ENCODE measurements at places on chromosomes 5 and 9. TPM values are rescaled to one million over a fixed set of nuclear protein-coding genes. Genes with fewer than 3 reads are reported as not detected.

GRCh38 chr5:159313197-159313596 is 17.1 kb downstream of the IL12B start:
- no peak for DNase-seq

- peak; percentile 18 for DNase-seq
Measured at GRCh38 chr5:169650701-169651331, 13.7 kb downstream of the DOCK2 start.

DNA sequence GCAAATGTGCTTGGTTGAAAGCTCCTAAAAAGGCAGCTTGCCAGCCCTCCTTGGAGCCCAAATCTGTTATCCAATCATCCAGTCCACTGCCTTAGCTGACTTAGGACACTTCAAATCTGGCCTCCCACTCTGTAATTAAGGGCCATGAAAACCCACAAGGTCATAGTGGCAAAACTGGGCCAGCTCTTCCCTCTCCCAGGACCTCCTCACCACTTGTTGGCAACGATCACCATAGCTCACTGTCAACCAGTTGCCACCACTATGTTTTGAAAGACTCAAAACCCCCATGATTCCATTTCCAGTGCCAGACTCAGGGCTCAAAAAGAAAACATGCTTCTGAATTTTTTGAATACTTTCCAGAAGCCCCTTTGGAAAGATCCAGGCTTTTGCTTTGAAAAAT is 107.5 kb downstream of the NREP start:
- DNase-seq: no peak

DNA sequence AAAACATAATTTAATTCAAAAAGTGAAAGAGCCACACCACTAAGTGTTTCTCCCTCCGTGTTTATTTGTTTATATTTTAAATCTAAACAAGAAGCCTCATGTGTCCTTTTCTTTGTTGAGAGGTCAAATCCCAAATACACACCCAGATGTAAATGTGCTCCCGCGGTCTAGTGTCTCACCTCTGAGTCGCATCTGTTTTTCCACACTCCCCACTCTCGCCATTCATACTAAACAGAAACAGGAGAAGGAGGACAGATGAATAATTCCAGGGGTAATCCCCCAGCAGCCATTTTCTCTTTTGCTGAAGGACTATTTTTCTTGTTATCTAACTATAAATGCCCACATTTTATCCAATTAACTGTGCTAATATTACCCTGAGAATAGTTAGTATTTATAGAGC is 361.6 kb upstream of the RIOK2 start:
- DNase-seq: no peak

DNA sequence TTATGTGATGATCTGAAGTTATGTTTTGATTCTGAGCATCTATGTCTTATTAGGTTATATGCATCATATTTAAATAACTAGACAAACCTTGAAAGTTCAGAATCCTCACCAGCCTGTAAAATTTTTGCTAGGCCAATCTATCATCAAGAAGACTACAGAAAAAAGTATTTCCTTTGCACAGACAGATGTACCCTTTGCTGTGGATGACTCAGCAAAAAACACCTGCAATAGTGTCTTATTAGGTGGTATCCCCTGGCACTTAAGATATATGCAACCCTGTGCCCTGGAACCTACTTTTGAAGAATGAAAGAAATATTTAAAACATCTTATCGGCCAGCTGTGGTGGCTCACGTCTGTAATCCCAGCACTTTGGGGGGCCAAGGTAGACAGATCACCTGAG is 130.6 kb downstream of the SLF1 start:
- DNase-seq: no peak

DNA sequence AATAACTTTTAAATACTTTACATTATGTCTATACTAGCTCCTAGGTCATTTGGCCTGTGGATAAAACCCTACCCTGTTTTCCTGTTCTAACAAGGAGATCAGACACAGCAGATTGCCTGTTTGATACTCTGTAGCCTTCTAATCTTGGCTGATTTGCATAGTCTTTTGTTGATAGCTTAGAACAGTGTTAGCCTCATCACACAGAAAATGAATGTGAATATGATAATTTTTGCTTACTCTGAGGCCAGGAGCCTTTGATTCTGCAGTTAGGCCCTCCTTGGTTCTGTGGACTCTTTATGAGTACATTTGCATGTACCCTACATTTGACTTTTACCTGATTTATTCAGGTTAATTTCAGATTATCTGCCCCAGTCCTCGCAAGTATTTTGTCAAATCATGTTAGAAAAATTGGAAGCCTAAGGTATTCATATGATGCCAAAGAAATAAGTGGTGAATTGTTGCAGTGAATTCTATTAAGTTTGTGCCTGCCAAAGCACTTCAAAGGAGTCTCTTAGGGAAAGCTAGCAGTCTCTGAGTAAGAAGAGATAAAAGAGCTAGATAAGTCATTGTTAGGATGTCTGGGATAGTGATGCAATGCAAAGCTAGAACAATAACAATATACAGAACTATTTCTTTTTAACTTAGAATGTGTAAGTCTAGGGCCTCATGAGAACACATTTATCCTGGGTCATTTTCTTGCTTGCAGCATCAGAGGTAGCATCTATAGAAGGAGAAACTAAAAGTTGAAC is 56.4 kb downstream of the SCAMP1 start:
- no peak for DNase-seq

DNA sequence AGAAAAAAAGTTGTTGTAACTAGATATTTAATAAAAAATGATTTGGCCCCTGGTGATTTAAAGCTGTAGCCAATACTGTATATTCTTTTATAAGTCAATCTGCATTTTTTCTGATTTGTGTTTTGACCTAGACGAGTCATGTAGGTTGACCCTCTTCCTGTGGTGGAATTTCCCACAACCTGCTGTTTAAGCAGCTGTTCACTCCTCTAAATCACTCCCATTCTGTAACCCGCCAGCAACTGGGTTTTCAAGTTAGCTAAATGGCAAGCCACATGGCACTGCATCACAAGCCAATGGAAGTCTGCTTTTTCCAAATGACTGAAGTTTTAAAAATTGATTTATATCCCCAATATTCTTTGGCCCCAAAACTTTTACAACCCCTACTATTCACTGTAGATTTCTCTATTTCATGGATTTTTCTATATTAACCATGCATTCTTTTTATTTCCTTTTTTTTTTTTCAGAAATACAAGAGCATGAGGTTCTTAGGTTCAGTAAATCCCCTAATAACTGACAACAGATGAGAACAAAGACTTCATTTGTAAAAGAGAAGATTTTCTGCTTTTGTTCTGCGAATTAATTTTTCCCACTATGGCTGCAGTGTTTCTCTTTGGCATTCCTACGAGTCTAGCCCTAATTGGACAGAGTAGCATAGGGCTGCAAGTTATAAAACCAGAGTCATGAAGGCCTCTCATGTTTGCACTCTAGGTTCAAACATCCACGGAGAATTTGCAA is 184.5 kb upstream of the TLE4 start:
- DNase-seq: no peak

- no peak for DNase-seq
Measured at GRCh38 chr5:60210810-60211209, 317.3 kb upstream of the PDE4D start.

DNA sequence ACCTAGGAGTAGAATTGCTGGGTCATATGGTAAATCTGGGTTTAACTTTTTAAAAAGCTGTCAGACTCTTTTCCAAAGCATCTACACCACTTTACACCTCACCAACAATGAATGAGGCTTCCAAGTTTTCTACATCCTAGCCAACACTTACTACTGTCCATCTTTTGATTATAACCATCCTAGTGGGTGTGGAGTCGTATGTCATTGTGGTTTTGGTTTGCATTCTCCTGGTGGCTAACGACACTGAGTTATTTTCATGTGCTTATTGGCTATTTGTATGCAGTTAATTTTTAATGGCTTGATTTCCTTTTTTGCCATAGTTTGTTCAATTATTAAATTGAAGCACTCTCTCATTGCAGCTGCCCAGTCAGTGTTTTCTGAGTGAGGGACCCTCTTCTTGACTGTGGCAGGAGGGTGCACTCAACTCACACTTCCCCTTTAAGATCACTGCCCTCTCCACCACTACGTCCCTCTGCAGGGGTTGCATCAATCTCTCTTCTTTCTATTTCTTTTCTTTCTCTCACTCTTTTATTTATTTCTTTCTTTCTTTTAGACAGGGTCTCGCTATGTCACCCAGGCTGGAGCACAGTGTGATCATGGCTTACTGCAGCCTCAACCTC is 182.3 kb downstream of the C9orf152 start:
- DNase-seq: no peak

DNA sequence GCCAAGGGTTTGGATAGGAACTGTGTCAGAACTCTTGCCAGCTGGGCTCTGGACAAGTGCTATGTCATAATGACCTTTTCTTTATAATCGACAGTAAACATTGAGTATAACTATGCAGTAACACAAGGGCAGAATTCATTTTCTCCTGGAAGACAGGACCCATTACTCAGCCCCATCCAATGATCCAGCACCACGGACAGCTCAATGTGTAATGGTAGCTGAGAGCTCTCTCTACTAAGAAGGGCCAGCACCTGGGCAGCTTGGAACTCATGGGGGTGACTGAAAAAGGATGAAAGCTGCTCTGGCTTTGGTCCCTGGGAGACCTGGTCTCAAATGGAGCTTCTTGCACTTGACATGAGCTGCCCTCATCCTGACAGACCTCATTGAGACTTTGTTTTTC is 347.8 kb downstream of the TRIM32 start:
- peak; percentile 31 for DNase-seq

DNA sequence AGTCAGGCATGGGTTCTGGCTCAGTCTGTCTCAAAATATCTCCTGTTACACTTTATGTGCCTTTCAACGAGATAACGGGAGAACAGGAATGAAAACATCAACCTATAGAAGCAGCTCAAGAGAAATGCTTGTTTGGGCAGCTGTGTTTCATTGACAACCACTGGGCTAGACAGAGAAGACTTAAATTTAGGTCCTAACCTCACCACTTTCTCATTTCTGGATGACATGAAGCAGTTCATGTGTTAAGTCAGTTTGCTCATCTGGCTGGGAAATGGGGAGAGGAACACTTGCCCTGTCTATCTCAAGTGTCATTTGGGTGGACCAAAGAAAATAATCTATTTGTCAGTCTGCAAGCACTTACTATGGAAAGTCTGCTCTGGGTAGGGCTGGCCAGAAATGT is 66.7 kb upstream of the PCA3 start:
- DNase-seq: no peak

GRCh38 chr5:170571281-170571731 is 67.5 kb downstream of the KCNIP1 start:
- no peak for DNase-seq

- DNase-seq: peak; percentile 78
Measured at GRCh38 chr9:36142510-36143244, 6.1 kb downstream of the GLIPR2 start.

GRCh38 chr9:70525519-70525918 is 111.1 kb upstream of the KLF9 start:
- DNase-seq: no peak

DNA sequence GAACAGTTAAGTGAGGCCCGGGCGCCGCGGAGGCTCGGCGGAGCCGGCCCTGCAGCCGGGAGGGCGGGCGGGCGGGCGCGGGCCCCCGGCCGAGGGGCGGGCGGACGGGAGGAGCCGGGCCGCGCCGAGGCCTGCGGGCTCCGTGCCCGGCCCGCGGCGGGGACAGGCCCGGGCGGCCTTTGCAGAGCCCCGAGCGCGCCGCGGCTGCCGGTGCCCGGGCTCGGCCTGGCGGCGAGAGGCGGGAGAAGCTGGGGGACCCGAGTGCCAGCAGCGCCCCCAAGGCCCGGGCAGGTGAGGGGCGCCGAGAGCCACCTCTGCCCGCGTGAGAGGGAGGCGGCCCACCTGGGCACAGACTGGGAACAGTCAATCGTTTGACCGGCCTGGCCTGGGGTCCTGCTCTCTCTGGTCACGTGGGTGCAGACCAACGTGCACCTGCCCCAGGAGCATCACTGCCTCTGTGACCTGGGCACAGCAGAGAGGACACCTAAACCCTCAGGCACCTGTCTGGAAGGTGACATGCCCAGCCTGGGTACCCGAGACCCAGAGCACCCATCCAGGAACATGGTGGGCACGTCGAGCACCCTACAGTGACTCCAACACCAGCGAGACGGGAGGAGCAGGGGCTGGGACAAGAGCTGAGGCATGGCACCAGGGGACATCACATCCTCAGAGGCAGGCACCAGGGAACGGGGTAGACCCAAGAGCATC is 531 bp downstream of the MVB12B start:
- DNase-seq: no peak

DNA sequence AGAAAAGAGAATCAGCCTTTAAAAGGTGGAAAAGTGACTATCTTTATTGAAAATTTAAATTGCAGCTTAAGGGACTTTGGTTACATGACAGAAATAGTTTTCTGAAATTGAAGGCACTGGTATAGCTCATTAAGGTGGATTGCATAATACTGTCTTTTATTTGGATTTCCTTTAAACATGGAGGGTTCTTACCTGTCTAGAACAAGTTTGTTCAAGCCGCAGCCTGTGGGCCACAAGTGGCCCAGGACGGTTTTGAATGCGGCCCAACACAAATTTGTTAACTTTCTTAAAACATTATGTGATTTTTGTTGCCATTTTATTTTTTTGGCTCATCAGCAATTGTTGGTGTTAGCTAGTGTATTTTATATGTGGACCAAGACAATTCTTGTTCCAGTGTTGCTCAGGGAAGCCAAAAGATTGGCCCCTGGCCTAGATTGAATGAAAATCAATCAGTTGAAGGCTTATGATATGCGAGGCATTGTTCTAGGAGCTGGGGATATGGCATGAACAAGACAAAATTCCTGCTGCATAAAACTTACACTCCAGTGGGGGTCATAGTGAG is 18.0 kb downstream of the NNT start:
- no peak for DNase-seq

DNA sequence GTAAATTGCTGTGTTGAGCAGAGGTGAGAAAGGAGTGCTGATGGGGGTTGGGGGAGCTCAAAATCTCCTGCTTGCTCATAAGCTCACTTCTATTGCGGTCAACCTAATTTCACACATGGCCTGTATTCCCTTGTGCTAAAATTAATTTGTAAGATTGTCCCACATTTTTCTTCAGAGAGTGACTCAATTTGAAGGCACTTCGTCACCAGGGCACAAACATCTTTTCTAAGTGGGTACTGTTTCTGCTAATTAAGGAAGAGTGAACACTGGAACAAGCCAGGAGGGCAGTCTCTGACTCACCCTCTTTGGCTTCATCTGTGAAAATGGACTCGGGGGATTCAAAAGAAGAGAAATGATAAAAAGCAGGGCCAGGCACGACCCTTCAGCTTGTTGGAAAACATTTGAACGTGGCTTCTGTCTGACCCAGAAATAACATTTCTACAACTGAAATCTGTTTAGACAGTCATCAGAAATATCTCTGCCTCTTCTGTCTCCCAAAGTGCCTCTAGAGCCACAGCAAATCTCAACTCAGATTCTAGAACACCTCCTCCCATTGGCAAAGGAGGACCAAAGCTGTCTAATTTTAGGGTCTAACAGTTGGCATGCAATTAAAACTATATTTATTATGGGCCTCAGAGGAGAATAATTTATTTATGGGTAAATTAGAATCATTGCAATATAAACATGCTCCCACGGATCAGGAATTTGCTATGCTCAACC is 49.8 kb downstream of the FEM1C start:
- DNase-seq: no peak

GRCh38 chr5:141608557-141608956 is 10.2 kb downstream of the DIAPH1 start:
- no peak for DNase-seq

Gene SLC25A2
- total RNA-seq: not detected

Gene SPINK4
- total RNA-seq: not detected

Gene CHSY3
- total RNA-seq: 2.0 TPM

Gene CERT1
- total RNA-seq: 19.1 TPM

Gene ACSL6
- 1.7 TPM for total RNA-seq

Gene TCF7
- total RNA-seq: not detected

Gene F2RL1
- total RNA-seq: 6.7 TPM

Gene FREM1
- 1.7 TPM for total RNA-seq

Gene ABLIM3
- 17.1 TPM for total RNA-seq

Gene BRINP1
- not detected for total RNA-seq

Gene MAML1
- 26.8 TPM for total RNA-seq

Gene CLIC3
- total RNA-seq: not detected

Gene IL13
- not detected for total RNA-seq
